CD4-positive, alpha-beta T cell treated with Interleukin-21 for 1 hour (primary cell): ENCODE measurements at places on chromosomes 11 and 22.
A peak's percentile ranks its signal among the peaks of the same experiment; 100 is the strongest.

DNA sequence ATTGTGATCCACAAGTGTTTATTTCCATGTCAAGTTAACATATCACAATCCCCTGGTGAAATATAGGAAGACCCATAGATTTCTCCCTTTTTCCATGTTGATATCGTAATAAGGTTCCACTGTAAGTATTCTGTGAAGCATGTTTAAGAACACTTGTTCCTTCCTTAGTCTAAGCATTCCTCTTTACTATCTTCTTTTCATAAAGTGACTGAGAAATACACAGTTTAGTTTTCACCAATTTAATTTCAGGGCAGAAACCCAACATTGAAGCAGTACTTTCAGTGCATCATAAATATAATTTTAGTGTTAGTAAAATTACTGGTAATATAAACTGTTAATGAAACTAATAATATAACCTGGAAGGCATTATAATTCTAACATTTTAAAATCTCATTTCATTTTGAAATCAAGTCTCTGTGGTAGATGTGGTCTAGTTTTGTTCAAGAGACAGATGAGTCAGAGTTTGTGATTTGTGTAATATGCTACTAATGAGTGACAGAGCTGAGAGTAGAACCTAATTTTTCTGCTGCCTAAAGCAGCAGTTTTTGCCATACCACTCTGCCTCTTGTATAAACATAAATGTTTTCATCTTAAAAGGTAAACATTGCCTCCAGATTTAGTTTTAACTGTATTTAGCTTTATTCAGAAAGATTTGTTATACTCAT lies 79.4 kb downstream of the ATM start:
- no peak for DNase-seq

DNA sequence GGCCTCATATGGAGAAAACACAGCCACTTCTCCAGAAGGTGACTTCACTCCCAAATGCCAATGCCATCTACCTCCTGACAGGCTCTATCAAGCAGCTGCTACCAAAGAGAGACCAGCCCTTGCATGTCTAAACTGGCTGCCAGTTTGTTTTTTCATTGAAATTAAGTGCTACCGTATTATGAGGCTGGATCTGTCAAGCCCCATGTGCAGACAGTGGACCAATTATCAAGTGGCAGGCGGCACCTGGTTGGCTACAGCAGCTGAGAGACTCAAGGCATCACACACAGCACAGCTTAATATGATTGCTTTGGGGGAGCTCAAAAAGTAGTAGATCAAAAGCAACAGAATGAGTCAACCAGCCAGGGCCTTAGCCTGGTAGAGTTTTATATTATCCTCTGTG lies 1293.0 kb upstream of the TENM4 start:
- no peak for DNase-seq

- no peak for DNase-seq
Observed at GRCh38 chr22:27433585-27434190, 367.9 kb downstream of the MN1 start.

DNA sequence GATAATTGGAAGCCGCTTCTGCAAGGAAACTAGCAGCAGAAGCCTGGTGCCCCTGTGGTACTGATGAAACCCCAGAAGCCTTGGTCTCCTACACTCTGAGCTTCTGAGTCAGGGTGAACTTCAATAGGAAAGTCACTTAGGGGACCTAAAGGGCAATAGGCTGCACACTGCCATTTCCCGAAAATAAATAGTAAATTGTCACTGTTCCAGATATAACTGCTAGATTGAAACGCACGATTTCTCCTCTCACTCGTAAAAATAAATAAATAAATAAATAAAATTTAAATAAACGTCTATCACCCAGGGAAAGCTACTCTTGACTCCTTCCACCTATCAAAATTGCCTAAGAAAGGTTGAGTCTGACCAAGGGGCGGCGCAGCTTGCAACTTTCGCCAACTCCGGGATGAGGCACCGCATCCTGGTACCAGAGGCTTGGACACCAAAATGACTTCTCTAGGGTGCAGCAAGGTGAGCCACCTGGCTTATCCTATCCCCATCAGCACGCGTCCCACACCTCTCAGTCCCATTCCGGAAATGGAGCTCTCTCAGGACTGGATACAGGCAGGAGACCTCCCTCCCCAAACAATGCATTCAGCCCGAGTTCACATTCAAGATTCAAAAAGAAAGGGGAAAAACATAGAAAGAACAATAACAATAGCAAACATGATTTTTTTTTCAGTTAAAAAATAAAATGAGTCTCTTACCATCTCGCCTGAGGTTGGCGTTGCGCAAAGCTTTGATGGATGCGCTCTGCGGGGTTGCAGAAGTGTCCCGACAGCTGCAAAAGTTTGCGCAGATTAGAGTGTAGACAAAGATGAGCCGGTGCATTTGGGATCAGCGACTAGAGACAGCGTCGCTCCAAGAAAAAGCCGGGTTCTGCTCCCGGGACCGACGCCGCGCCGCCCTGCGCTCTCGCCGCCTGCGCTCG lies 583 bp downstream of the PDGFD start:
- no peak for DNase-seq

GRCh38 chr11:118238421-118238820 lies 13.6 kb upstream of the JAML start:
- no peak for DNase-seq

GRCh38 chr11:97893612-97894011 lies 1127.1 kb upstream of the CNTN5 start:
- no peak for DNase-seq

DNA sequence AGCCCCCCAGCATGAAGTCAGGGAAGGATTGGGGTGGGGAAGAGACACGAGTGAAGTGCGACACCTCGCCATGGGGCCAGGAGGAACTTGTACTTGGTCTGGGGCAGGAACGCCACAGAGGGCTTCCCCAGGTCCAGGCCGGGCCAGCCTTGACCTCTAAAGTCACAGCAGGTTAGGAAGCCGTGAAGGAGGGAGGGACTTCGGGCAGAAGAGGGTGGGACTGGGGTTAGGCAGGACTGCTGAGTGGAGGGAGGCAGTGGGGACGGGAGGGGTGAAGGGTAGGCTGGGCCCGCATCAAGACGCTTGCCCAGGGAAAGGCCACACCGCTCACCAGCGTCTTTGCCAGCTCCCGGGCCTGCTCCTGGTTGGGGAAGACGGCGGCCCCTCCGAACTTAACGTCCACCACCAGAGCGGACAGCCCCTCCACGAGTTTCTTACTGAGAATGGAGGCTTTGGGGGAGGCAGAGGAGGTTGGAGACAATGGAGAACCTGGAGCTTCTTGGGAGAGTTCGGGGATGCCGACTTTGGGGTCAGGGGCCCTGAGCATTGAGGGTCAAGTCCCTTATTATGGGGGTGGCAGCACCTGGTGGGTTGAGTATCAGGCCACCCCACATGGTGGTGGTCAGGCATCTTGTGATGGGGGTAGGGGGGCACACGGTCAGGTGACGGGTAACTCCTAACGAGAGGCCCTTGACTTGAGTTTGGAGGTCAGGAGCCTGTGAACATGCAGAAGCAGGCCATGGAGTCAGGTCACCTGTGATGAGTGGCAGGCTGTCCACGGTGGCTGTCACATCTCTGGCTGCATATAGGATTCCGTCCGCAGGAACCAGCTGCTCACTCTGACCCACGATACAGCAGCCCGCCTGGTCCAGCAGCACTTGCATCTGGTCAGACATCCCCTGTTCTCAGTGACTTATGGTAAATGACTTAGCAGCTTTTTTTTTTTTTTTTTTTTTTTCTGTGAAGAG lies 1.7 kb upstream of the SCO2 start:
- DNase-seq: peak; percentile 65
